ENCODE measurements at places on chromosomes 3 and 15.

- no peak for DNase-seq
Measured at GRCh38 chr3:65578861-65579260, 459.9 kb downstream of the MAGI1 start.

DNA sequence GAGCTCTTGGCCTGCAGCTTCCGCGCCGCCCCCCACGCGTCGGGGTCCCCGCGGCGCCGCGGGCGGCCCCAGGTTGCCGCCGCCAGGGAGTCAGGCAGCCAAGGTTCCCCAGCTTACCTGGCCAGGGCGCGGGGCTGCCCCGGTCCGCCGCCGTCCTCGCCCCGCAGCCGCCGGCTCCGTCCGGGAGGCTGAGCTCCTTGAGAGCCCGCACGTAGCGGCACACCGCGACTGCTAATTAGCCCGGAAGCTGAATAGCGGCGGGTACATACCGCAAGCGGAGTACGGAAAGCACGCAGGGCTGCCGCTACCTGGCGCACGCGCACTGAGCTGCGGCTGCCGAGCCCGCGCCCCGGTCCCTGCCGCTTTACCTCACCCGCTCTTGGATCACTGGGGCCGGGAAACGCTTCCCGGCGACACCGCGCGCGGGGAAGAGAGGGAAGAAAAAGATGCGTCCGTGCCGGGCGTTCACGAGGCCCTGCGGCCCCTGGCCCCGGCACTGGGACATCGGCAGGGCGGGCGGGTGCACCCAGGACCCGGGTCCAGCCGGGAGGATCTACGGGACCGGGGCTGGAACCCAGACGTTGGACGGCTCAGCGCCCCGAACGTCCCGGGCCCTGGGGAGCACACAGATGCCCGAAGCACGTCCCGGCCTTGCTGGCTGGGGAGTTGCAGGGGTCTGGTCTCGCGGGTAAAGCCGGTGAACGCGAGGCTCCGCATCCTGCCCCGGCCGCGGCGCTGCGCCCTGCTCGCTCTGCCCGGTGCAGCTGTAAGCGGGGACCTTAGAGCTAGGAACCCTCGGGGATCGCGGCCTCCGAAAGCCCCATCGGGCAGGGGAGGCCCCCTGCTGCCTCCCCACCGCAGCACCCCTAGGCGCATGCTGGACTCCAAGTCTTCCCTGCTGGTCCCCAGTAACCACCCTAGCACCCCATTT is at the start of gene GOLGA8B:
Gene GOLGA8B (minus strand): TSS at position 253 of the 931 bp plus-strand sequence. CDS start 47,739 bp downstream, outside the sequence.
- peak; percentile 68 for DNase-seq

DNA sequence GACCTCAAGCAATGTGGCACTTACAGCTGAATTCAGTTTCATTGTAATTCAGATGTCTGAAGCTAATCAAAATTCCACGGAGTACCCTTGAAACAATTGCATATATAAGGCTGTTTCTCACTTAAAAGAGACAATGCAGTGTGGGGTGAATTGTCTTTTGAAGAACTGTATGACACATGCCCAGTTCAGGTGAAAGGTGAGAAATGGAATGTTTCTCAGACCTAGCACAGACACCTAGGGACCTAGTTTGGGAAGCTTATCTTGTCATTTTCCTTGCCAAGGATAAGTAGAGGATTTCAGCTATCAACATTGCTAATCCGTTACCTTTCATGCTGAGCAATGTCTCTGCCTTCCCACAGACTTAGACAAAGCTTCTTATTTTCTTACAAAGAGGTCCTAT is 36.3 kb downstream of the MBNL1 start:
- DNase-seq, result no peak

GRCh38 chr3:149806171-149806778 is 6.7 kb upstream of the RNF13 start:
- DNase-seq, result no peak

GRCh38 chr3:27729325-27729724 is 7.2 kb upstream of the EOMES start:
- DNase-seq, result no peak

- peak; percentile 55 for DNase-seq
Measured at GRCh38 chr3:50121072-50122032, 32.6 kb downstream of the RBM5 start.

GRCh38 chr15:40878785-40879184 is 4.8 kb upstream of the RHOV start:
- no peak for DNase-seq

DNA sequence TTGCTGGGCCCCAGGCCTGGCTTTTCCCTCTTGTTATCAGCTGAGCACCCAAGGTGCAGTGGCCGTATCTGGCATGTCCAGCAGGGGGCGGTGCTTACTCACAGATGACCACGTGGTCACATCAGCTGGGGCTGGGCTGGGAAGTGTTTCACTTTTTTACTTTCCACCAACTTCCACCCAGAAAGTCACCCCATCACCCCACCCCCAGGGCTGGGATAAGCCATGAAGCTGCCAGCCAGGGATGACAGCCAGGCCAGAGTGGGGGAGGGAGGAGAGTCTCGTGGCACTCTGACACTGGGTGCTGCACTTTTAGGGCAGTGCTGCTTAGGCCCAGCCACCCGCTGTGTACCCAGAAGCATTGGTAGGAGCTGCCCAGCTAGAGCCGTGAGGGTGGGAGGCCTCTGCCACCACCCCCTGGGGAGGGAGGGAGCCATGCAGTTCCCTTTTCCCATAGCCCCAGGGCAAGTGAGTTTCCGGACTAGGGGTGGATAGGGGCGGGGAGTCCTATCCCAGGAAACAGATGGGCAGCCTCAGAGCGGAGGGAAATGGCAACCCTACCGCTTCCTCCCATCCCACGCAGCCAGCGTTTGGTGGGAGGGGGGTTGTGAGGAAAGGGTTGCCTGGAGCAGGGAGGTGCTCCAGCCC is 6.1 kb downstream of the PPCDC start:
- DNase-seq, result peak; percentile 93

DNA sequence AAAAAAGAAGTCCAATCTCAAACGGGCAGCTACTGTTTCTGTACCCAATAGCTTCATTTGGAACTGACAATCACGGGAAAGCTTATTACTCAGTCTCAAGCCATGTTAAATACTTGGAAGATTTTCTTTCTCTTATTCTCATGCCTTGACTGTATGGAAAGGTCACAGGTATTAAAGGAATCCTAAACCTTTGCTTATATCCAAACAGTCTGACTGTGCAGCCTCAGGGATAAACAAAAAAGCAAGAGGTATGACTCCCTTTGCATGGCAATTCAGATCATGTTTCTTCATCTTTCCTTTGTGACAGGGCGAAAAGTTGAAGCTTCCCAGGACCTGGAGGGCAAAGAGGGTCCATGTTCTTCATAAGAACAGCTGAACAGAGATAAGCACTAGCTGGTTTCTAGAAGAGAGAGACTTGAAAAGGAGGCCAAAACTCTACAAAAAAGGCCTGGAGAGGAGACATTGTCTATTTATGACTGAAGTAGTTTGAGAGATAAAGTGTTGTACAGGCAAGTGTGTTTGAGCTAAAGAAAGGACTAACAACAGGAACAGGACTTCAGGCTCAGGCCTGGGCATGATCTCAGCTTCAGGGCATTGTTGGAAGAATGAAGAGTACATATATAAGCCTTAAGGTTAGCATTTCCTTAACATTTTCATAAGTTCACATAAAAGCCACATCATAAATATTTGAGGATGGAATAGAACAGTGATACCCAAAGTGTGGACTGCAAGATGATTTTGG is 231.0 kb upstream of the THRB start:
- DNase-seq, result no peak

GRCh38 chr3:127512256-127512655 is 78.3 kb downstream of the TPRA1 start:
- no peak for DNase-seq

DNA sequence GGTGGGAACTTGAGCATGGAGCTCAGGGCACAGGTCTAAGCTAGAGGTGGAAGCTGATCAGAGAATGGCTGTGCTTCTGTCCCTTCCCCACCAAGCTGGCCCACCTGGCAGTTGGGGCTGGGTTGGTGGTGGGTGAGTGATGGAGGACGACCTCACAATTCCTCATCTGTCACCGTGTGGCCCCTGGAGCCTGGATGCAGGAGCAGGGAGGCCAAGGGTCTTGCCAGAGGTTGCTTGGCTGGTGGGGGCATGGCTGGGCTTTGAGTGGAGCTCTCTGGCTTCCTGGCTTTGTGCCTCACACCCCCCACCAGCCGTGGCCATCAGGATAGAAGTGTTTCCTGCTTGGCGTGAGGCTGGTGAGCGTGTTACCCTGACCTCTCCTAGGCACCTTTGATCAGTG is 36.0 kb downstream of the FBLN2 start:
- no peak for DNase-seq

- DNase-seq, result no peak
Measured at GRCh38 chr3:11569156-11569741, 74.5 kb downstream of the VGLL4 start.

DNA sequence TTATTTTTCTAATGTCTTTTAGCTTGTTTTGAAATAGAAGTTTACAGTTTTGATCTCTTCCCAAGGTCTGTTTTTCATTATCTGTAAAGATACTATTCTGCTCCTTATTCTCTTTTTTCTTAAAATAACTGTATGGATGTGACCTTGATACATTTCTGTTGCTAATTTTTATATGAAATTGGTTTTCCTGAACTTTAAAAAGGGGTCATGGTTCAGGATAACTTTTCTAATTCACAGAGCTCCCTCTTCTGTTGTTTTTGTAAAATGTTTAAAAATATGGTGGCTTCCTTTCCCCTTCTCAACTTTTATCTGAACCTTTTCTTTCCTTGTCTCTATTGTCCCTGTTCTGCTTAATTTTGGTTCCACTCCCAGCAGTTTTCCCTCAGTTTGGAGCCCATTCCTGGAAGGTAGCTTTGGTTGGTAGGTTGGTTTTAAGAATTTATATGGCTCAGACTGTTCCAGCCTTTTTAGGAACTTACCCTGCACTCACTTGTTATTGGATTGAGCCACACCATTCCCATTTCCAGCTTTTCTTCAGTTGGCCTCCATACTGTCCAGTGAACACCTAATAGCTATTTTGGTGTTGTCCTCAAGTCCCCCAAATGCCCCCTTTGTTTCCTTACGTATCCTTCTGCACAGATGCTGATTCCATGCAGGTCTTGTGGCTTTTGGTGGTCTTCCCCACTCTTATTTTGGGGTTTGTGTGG is 70.3 kb downstream of the SLMAP start:
- no peak for DNase-seq

DNA sequence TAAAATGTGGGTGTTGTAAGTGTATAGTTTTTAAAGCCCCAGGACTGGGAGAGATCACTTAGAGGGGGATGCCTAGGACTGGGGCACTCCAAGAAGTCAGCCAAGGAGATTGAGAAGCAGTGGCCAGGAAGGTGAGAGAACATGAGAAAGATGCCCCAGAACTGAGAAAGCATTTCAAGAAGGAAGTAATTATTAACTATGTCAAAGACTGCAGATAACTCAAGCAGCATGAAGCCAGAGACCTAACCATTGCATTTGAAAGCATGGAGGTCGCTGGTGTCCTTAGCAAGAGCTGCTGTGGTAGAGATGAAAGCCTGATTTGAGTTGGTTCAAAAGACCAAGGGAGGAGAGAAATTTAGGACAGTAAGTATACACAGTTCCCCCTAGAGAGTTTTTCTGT is 30.6 kb upstream of the SLC2A2 start:
- no peak for DNase-seq

DNA sequence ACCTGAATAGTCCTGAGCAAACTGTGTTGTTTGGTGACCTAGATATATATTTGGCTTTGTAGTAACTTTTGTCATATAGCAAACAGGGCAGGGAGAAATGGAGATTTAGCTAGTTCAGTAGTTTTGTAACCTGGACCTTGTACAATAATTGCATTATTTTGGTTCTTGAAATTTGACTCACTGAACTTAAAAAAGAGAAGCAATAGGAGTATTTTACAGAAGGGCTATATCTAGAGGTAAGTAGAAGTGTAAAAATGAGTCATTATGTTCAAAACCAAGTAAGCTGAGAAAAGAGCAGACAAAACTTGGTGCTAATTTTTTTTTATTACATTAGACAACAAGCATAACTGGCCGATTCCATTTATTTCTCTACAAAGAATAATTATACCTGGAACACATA is 505.4 kb downstream of the ZIC1 start:
- DNase-seq, result no peak

GRCh38 chr3:177037241-177037640 is 160.0 kb downstream of the TBL1XR1 start:
- DNase-seq, result no peak

DNA sequence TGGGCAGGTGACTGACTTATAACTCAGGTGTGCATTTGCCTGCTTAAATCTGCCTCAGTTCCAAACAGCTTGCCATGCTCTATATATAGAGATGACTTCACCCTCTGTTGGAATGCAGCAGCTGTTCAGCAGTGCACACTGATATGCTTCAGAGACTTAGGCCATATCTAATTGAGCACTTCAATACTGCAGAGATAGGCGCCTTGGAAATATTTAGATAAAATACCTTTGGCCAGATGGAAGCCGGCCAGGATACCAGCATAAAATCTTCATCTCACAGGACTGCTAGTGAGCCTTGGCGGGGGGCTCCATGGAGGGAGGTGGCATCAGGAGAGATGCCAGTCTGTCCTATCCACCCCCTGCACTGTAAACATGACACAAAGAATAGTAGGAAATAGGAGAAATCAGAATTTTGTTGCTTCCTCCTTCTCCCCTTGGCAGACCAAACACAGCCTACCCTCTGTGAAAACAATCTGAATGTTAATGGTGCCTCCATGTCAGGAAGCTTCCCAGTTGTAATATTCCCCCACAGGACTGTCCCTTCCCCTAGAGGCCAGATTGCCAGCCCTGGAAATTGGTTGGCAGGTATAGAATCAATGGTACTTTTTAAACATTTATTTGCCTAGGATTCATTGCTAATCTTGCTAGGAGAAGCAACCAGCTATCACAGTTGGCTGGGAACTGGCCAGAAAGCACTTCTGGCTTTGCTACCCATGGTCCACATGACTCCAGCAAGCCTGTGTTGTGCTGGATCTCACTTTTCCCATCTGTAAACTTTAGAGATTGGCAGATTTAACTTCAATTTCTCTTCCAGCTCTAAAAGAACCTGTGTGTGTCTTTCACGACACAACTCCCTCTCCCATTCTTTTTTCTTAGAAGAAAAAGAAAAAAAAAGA is 215.5 kb upstream of the KCNMB2 start:
- DNase-seq, result no peak

DNA sequence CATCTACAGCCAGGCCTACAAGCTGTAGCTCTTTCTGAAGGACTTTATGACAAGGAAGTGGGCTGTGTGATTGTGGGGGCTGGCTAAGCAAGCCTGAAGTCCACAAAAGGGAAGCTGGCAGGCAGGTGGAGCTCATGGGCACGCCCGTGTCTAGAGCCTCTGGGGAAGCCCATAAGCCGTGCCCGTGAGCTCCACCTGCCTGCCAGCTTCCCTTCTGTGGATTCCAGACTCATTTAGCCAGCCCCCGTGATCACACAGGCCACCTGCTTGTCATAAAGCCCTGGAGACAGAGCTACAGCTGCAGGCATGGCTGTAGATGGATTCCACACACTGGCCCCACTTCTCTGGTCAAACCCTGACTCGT is 15.2 kb downstream of the EFCC1 start:
- DNase-seq, result no peak

DNA sequence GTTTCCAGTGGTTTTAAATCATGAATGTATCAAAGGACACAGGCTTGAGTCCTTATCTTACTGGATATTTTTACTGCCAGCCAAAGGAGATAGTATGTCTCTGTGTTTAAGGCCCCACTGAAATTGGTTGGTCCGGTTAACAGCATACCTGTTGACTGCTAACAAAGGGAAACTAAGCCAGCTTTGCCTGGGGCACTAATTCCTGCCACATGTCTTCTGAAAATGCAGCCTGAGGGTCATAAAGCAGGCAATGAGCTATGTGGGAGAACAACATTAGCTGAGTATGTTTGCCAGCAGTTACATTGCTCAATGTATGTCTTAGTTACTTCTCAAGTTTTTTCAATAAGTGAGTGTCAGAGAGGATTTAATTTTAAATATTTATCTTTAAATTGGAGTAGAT is 12.4 kb downstream of the PLS1 start:
- no peak for DNase-seq

Measured in progenitor cell of endocrine pancreas (in vitro differentiated cells).